ENCODE measurements at places on chromosomes 5 and 9.
A peak's percentile ranks its signal among the peaks of the same experiment; 100 is the strongest.

GRCh38 chr5:27944471-27944870 is 906.1 kb upstream of the CDH9 start:
- DNase-seq = no peak

DNA sequence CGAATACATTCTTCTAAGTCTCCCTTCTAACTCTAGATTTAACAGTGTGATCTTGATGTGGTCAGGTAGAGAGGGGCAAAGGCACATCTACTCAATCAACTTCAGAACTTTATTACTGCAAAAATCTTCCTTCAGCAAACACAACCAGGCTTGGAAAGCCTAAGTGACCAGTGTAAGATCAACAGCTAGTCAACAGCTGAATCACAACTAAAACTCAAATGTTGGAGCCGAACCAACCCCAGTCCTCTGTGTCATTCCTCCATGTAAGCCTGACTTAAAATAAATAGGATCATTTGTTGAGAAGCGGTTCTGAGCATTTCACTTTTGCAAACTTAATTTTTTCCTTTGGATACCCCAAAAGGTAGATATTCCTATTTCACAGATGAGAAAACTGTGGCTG is 352.7 kb downstream of the EBF1 start:
- DNase-seq = no peak

DNA sequence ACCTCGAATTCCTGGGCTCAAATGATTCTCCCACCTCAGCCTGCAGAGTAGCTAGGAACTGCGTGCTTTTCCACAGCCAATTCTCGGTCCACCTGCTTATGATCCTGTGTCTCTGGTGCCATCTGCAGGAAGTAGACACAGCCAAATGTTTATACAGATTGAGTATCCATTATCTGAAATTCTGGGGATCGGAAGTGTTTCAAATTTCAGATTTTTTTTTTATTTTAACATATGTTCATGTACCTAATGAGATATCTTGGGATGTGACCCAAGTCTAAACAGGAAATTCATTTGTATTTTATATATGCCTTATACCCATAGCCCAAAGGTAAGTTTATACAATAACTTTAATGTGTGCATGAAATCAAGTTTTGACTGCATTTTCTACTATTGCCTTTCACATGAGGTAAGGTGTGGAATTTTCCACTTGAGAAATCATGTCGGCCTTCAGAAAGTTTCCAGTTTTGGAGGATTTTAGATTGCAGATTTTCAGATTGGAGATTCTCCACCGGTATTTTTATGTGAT is 89.5 kb downstream of the ESM1 start:
- no peak for DNase-seq

- no peak for DNase-seq
Observed at GRCh38 chr5:163571744-163572143, 66.3 kb downstream of the MAT2B start.

DNA sequence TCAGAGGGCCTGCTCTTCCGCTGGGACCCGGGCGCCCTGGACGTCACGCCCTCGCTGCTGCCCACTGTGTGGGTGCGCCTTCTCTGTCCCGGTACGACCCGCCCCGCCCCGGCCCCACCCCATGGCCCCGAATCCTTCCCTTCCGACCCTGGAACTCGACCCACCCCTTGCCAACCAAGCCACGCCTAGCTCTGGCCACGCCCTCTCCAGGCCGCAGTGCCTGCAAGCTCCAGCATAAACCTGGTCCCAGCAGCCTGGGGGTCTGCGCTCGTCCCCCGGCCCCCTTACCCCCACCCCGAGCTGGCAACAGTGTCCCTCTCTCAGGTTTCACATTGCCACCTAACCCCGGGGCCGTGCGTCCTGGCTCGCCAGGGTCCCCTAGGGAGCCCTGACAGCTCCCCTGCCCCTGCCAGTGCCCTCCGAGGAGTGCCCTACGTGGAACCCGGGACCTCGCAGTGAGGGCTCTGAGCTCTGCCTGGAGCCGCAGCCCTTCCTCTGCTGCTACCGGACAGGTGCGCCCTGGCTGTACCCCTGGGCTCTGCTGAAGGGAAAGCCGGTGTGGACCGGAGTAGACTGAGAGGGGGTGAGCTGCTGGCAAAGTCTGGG is 3.4 kb downstream of the ADGRD2 start:
- no peak for DNase-seq

DNA sequence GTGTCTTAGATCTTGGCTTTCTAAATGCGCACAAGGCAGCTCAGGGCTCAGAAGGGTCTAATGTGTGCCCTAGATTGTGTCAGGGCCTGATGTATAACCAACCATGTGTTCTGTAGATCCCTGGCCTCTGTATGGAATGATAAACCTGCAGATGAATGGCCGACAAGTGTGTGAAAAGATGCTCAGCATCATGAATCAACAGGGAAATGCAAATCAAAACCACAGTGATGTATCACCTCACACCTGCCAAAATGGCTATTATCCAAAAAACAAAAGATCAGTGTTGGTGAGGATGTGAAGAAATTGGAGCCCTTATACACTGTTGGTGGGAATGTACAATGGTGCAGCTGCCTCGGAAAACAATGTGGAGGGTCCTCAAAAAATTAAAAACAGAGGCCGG is 489.8 kb downstream of the SEMA5A start:
- DNase-seq = no peak

DNA sequence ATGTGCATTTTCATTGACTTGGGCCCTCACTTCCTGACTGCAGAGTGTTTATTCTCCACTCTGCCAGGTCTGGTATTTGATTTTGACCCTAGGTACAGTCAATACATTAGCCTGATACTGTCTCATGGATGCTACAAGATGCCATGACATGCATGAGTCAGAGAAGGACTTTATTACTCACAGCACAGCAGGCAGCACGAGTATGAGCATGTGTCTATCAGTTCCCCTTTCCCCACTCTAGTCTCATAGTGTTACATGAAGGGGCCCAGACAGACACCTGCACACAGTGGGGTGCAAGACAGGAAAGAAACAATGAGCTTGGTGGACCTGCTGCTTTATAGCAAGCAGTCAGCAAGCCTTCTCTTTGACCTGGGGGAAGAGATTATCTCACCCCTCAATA is 19.6 kb downstream of the ITGA2 start:
- no peak for DNase-seq

- DNase-seq = no peak
Observed at GRCh38 chr9:76772686-76773445, 8.6 kb downstream of the PCA3 start.

- peak; percentile 74 for DNase-seq
Observed at GRCh38 chr5:68239487-68239886, 23.9 kb downstream of the PIK3R1 start.

DNA sequence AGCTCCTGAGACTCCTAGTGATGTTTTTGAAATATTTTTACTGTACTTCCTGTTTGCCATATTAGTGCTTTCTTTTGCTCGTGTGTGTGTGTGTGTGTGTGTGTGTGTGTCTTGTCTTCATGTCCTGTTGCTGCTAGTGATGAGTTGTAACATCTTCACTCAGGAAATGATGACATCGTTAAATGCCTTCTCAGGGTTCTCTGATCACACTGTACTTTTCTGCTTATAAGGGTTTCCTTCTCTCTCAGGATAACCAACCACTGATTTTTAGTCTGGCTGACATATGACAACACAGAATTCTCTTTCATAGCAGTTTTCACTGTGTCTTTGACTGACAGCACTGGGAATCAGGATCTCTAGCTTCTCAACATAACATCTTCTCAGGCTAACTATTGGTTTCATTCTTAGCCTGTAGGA is 16.1 kb downstream of the SV2C start:
- DNase-seq = no peak

DNA sequence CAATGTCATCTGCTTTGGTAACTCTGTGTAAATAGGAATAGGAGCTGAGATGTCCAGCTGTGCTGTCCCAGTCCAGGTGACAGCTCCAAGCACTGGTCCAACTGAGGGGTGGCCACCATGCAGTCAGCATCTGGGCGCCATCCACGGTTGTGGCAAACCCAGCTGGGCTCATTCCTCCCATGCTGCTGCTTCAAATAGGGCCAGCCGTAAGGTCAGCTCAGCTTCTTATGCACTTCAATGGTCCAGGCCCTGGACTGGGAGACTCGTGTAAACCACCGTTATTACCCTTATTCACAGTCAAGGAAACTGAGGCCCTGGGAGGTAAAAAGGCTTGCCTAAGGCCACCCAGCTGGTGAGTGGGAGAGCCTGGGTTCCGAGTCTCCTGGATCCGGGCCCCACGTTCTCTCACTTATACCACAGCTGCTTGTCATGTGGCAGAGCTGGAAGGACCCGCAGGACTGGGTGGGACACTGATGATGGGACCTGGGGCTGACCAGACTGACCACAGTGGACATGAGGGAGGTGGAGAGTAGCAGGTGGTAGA is 38.7 kb upstream of the ANGPTL2 start:
- DNase-seq = no peak

- peak; percentile 13 for DNase-seq
Observed at GRCh38 chr5:179866241-179867078, 7.8 kb upstream of the MRNIP start.

- no peak for DNase-seq
Observed at GRCh38 chr5:141651728-141652105, 499 bp upstream of the FCHSD1 start.

GRCh38 chr5:127820910-127821553 is 117.8 kb downstream of the CCDC192 start:
- DNase-seq = no peak

- DNase-seq = no peak
Observed at GRCh38 chr5:18216016-18216415, 581.8 kb downstream of the TAF11L14 start.

DNA sequence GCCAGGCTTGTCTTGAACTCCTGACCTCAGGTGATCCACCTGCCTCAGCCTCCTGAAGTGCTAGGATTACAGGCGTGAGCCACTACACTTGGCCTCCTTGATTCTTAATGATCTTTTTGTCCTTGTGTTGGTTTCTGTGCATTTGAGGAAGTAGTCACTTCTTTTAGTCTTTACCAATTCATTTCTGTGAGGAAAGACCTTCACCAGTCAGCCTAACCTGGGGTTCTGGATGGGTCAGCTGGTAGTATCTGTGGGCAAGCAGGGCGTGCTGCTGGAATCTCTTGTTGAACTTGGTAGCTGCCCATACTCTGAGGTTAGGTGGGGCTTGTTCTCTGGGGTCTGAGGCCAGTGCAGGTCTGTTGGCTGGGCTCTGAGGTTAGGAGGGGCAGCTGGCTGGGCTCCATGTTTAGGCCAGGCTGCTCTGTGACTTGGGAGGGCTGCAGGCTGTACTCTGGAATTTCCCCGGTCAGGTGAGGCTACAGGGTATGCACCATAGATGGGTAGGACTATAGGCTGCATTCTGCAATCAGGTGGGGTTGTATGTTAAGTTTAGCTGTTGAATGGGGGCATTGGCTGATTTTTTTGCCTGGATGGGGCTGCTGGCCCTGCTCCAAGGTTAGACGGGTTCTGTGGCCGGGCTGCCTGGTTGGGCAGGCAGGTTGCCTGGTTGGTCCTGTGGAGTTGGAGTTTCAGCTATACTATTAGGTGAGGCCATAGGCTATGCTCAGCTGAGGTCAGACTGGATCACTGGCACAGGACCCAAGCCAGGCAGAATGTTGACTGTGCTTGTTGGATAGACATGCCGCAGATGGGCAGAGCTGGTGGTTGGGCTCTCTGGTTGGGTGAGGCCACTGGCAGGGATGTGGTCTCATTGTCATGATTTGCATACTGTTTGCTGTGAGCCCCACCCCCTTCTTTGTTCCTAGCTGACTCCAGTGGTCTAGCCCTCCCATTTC is 19.2 kb downstream of the UBAP1 start:
- no peak for DNase-seq

- peak; percentile 51 for DNase-seq
Observed at GRCh38 chr9:114291064-114291474, 31.8 kb upstream of the ORM1 start.

DNA sequence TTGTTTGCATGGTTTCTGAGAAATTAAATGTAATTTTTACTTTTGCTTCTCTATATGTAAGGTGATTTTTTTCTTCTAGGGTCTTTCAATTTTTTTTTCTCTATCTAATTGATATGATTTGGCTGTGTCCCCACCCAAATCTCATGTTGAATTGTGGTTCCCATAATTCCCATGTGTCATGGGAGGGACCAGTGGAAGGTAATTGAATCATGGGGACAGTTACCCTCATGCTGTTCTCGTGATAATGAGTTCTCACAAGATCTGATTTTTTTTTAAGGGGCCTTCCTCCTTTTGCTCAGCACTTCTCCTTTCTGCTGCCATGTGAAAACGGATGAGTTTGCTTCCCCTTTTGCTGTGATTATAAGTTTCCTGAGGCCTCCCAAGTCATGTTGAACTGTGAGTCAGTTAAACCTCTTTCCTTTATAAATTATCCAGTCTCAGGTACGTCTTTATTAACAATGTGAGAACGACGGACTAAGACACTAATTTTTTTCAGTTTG is 150.8 kb downstream of the MTRR start:
- no peak for DNase-seq

GRCh38 chr5:64853777-64854176 is 85.0 kb downstream of the CWC27 start:
- DNase-seq = no peak

GRCh38 chr5:81097713-81098112 is 135.4 kb upstream of the CKMT2 start:
- no peak for DNase-seq

DNA sequence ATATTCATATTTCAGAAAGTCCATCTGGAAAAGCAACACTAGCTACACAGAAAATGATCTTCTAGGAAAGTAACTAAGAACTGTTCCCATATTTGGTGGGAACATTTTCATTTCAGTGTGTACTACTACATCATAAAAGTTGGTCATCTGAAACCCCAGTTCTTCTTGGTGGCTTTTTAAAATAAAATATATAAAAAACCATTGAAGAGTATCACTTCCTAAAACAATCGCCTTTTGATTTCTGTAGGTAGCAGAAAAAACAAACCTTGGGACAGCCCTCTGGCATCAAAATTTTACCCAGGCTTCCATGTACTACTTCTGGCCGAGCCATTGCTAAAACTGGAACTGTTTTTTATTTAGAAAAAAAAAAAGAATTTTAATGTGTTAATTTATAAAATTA is 158.5 kb downstream of the MLLT3 start:
- no peak for DNase-seq

DNA sequence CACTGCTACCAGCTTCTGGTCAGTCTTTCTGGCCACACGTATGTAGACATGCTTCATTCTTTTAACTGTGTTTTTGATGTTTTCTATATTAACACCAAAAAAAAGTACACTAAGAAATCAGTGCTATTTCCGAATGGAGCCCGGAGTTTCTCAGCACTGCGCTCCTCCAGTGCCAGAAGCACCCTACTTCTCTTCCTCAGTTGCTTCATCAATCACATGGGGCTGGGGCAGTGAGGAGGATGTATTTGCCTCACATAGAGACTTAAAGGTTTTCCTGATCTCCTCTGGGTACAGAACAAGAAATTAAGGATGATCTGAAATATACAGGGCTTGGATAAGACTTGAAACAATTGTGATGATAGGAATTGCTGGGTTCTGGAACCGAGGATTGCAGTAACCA is 148.0 kb downstream of the ERCC6L2 start:
- no peak for DNase-seq

- no peak for DNase-seq
Observed at GRCh38 chr9:110900456-110900855, 137.8 kb downstream of the LPAR1 start.

DNA sequence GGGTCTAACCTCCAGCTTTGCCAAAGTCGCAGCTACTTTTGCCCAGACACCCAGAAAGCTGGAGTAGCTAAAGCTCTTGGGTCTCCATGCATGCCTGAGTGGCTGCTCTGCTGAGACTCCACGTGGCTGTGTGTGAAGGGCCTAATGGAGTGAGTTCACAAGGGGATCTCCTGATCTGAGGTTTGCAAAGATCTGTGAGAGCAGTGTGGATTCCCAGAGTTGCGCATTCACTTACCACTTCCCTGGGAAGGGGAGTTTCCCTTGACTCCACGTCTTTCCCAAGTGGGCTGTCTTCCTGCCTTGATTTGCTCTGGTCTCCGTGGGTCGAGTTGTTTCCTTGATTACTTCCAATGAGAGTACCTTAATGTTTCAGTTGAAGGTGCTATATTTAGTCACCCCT is 17.6 kb upstream of the CDKN2B start:
- no peak for DNase-seq
